AG08396 (cell line): ENCODE measurements at places on chromosomes 2 and 18.

- peak; percentile 65 for DNase-seq
These were observed 37.6 kb downstream of the C18orf63 start for GRCh38 chr18:74353169-74353775.

DNA sequence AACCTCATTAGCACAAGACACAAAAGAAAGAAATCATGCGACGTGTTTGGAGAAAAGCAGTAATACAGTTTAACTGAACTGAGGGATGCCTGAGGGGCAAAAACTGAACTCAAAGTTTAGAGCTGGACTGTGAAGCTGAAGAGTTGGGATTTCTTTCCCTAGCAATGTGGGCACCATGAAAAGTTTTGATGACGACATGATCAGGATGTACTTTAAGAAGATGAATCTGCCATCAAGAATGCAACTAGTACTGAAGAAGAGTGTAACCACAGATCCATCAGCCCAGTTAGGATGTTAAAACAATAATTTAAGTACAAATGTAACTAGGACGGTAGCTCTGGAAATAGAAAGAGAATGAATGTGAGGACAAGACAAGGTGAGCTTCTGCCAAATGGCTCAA is 196.2 kb downstream of the VWC2L start:
- DNase-seq: no peak

DNA sequence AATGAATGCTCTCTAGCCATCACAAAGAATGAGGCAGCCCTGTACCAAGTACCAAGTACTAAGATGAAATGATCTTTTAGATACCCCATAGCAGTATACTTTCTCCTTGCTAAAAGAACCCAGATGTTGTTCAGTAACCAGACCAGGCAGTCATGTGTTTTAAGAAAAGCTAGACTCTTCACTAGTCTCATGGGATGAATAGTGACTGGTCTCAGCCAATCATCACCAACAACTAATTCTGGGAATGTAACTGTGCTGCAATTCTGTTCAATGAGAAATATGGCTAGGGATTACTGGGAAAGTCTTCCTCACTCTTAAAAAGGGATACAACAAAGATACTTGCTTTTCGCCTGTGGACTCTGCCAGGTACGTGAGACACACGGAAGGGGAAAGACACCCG is 29.5 kb downstream of the MBOAT2 start:
- no peak for DNase-seq

GRCh38 chr2:23250371-23250770 is 134.6 kb upstream of the KLHL29 start:
- DNase-seq: no peak

- peak; percentile 24 for DNase-seq
These were observed 127.8 kb downstream of the STK39 start for GRCh38 chr2:168119515-168120141.

GRCh38 chr18:627231-627630 is 30.2 kb upstream of the TYMS start:
- DNase-seq: no peak

- DNase-seq: no peak
These were observed 147.7 kb downstream of the TSN start for GRCh38 chr2:121903037-121903689.

GRCh38 chr18:61738042-61738441 is 154.8 kb downstream of the RNF152 start:
- no peak for DNase-seq

DNA sequence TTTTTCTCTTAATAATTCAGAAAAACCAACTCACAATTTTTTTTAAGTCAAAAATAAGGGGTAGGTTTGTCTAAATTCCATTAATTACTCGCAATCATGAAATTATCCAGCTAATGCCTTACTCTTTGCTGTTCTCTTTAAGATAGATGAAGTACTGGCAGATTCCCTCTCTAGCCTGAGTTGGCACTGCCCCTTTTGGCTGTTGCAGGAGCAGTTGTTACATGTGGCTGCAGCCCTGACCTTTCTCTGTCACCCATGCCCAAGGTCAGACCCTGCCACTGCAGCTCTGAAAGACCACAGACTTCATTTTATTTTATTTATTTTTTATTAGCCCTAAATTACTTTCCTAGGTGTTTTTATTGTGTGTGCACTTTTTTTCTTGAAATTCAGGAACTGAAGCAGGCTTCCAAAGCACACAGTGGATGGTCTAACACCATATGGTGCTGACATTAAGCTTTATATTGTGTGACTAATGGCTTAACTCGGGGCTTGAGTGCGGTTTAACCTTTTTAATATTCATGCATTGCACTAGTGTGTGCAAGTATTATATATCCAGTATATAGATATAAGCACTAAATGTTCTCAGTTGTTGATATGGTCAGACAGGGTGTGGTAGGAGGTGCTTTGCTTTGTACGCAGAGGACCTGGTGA is 313.0 kb downstream of the CDH2 start:
- DNase-seq: no peak

DNA sequence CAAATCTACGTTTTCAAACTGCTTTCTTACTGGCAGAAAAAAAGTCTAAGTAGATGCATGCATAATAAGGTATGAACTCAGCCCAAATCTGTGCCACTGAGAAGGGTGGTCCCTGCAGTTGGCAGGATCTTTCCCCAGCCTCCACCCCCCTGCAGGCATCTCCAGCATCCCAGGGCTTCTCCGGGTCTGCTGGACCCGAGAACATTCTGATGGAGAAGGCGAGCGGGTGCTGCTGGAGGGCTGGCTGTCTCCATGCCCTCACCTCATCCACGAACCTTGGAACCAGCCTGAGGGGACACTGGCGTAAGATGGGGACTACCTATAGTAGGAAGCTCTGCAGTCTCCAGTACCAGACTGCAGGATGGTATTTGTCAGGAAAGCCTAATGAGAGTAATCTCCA is 198.9 kb downstream of the HDAC4 start:
- DNase-seq: no peak

GRCh38 chr2:133012847-133013734 is 343.1 kb upstream of the LYPD1 start:
- DNase-seq: no peak

DNA sequence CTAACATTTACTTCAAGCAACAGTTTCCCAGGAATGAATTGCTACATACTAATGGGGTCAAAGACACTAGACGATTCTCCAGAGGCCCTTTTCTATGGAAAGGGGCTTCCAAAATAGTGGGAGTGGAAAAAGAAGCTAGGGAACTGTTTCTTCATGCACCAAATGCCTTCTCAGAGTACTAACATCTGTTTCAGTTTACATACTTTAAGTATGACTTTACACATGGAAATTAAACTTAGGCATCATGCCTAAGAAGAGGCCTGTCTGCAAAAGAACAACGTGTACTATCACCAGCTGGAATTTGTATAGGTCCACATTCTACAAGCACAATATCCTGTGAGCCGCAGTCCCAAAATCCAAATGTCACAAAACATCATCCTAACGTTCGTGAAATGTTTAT is 29.4 kb upstream of the WDR75 start:
- peak; percentile 44 for DNase-seq

- no peak for DNase-seq
These were observed 4.6 kb downstream of the TBC1D8 start for GRCh38 chr2:101146535-101146934.

GRCh38 chr2:39686456-39686855 is 20.7 kb downstream of the TMEM178A start:
- no peak for DNase-seq

GRCh38 chr2:222797871-222798270 is 63.0 kb upstream of the ACSL3 start:
- no peak for DNase-seq

GRCh38 chr2:99422599-99422998 is 67.2 kb downstream of the REV1 start:
- no peak for DNase-seq

DNA sequence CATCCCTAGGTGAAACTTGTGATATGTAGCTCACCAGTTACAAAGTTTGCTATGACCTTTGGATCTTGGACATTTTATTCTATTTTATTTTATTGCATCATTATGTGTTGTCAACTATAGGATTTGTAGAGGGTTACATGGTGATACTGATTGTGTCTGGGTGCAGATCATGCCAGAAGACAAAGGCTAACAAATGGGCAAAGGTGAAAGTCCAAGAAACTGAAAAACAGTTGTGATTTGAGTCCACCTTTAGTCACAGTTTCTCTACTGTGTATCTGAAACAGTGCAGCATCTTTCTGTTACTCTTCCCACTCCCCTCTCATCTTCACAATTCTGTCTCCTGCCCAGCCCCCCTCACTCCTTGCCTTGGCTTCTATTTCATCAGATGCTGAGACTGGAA is 111.9 kb upstream of the LYPD6 start:
- no peak for DNase-seq

DNA sequence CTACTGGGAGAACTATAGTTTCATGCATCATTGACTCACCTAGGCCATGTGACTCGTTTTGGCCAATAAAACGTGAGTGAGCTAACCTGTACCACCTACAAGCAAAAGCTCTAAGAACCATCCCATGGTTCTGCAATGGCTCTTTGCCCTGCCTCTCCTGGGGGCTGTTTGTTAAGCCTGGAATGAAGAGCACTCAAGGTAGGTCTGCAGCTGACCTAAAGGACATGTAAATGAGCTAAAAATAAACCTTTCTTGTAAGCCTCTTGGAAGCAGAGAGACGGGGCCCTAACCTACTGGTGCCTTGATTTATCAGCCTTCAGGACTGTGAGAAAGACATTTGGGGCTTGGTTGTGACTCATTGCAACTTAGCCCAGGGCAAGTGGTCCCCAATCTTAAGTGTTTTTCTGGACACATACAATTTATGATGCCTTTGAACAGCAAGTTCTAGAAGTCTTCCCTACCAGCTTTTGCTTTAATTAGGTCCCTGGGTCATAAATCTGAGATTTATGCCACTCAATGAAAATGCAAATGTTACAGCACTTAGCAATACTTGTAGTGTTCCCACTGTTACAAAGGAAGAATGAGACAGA is 107.4 kb downstream of the OSBPL6 start:
- no peak for DNase-seq

- DNase-seq: no peak
These were observed 18.4 kb downstream of the KCNG2 start for GRCh38 chr18:79816092-79816491.

DNA sequence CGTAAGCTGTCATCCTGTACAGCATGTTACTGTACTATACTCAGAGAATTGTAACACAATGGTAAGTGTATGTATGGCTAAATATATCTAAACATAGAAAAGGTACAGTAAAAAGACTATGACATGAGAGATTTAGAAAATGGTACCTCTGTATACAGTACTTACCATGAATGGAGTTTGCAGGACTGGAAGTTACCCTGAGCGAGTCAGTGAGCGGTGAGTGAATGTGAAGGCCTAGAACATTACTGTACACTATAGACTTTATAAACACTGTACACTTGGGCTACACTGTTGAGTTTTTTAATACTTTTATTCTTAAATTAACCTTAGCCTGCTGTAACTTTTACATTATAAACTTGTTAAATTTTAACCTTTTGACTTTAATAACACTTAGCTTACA is 1.5 kb downstream of the DDX18 start:
- DNase-seq: no peak

DNA sequence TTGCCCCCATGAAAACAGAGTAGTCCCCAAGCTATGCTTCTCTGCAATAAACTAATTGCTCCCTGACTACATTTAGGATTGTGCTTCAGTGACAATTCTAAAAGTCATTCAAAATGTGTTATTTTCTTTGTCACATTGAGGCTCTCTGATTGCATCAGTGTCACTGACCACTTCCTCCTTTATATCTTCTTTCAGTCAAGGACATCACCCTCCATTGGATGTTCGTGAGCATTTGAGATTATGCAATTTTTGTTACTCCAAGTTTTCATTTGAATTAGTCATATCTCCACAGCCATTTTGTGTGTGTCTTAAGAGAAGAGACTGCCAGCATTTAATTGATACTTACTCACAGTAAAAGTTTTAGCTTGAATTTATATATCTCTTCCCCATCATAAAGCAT is 780.8 kb upstream of the GCFC2 start:
- DNase-seq: no peak

GRCh38 chr2:34734662-34735061 is 1135.6 kb upstream of the FAM98A start:
- no peak for DNase-seq

DNA sequence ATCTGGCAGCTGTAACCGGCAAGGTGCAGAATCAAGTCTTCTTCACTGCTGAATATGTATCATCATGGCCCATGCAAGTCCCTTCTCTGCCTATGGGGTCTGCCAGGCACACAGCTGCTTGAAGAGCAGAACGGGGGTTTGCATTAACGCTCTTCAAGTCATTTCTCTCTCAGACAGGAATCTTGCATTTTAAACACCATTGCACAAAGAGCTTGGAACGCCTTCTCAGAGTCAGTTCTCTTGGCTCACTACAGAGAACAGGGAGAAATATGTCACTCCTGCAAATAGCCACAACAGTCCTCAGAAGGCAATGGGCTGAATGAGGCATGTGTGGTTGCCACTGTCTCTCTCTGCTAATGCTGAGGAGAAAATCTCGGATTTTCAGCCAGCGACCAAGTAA is 2173.5 kb upstream of the PIK3C3 start:
- no peak for DNase-seq

- DNase-seq: no peak
These were observed 5.5 kb downstream of the COLEC12 start for GRCh38 chr18:495017-495416.

- no peak for DNase-seq
These were observed 137.0 kb upstream of the XPO1 start for GRCh38 chr2:61675204-61675603.

DNA sequence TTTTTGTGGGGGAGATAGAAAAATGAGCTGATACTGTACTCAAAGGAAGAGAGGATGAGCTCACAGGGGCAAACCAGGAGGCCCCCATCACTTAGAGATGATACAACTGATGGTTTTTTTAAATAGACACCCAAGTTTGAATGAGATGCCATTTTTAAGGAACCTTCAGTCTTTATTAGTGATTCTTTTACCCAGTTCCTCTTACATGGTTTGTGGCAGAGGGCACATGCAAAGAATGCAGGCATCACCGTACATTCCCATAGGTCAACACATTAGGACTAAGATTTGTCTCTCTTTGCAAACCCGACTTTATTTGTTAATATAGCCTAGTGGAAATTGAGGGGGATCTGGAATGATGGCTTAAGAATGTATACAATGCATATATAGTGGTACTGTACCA is 250.9 kb downstream of the ASXL3 start:
- DNase-seq: no peak

DNA sequence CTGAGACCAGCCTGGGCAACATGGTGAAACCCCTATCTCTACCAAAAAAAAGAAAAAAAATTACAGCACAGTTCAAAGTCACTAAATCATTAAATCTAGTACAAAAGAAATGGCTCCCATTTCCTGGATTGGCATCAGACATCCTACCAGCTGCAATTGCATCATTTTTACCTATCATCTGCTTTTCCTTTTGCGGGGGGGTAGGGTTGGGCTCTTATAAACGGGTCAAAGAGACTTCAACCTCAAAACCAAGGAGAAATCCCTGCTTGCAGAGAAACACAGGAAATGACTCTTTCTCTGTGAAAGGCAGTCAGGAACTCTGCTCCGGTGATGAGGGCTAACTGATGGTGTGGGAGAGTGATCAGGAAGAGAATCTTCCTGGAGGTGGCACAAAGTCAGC is 45.3 kb upstream of the RFX8 start:
- DNase-seq: no peak
